ENCODE measurements at places on chromosomes 7 and 10.

- no peak for DNase-seq
These were observed 89.2 kb upstream of the TOMM7 start for GRCh38 chr7:22911889-22912288.

GRCh38 chr7:45873355-45873754 lies 473 bp upstream of the CCDC201 start:
- DNase-seq: no peak

GRCh38 chr10:32347363-32348022 lies 535 bp upstream of the EPC1 start:
- no peak for DNase-seq

DNA sequence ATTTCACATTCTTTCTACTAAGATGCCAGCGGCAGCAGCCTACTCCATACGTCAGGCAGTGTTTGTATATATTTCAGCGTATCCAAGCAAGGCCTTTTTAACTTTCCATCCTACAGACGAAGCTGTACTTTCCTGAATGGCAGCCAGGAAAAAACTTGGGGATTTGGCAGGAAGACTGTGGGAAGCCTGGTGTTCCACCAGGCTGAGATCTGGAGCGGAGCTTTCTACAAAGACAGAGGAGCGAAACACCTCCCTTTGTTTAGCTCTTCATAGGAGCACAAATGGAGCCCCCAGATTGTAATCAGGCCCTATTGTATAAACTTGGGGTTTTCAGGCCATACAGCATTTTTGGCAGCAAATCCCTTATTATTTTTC lies 143.8 kb downstream of the TES start:
- no peak for DNase-seq

GRCh38 chr10:101771380-101771779 lies 4.5 kb downstream of the FGF8 start:
- DNase-seq: no peak

- peak; percentile 63 for DNase-seq
These were observed 14.0 kb downstream of the SLC29A4 start for GRCh38 chr7:5296611-5297226.

GRCh38 chr7:10940704-10941355 lies 32.8 kb upstream of the PHF14 start:
- no peak for DNase-seq

GRCh38 chr10:84097787-84098353 lies 41.4 kb upstream of the GHITM start:
- DNase-seq: no peak

DNA sequence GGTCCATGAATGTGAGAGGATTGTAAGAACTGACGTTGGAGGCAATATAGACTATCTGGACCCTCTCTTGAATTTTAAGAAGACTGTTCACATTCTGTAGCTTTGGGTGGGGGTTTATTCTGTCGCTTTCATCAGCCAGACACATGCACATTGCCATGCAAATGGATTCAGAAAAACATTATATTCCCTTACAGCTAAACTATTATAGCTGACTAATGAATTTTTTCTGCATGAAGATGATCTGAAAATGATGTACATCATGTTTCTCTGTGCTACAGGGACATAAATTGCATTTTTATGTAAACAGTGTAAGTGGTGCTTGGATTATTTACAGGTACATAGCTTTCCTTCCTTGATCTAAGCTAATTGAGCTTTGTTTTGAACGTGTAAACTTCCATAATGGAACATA lies 1.5 kb downstream of the MET start:
- DNase-seq: no peak

DNA sequence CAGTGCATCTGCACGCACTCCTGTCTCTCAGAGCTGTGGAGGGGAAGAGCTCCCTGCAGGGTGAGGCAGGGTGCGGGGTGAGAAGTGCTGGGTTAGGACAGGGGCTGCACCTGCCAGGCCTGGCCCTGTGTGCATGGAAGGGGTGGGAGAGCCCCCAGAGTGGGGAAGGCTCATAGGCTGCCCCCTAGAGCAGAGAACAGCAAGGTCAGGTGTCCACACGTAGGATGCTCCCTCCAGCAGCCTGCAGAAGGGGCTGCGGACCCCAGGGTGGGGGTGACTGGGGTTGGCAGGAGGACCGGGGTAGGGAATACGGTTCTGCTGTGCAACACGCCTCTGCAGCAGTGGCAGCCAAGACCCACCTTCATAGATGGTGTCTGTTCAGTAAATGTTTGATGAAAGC lies 208.6 kb downstream of the PTPRN2 start:
- no peak for DNase-seq

GRCh38 chr10:113042868-113043267 lies 92.8 kb downstream of the TCF7L2 start:
- no peak for DNase-seq

GRCh38 chr7:132049462-132050304 lies 493.3 kb upstream of the PODXL start:
- no peak for DNase-seq

All from activated CD8-positive, alpha-beta memory T cell treated with anti-CD3 and anti-CD28 coated beads for 1 hour (primary cell).